ENCODE measurements at places on chromosomes 11 and 22. TPM values are rescaled to one million over a fixed set of nuclear protein-coding genes. Genes with fewer than 3 reads are reported as not detected.

GRCh38 chr22:45585437-45585755 lies 82.7 kb downstream of the FBLN1 start:
- H3K27me3 ChIP-seq: no peaks in the 10 kb centered on the region
- no peak overlapping the region for H3K4me3 ChIP-seq
- no peak for DNase-seq
- no peaks in the 10 kb centered on the region for H3K36me3 ChIP-seq
- H3K4me1 ChIP-seq: no peaks in the 10 kb centered on the region

DNA sequence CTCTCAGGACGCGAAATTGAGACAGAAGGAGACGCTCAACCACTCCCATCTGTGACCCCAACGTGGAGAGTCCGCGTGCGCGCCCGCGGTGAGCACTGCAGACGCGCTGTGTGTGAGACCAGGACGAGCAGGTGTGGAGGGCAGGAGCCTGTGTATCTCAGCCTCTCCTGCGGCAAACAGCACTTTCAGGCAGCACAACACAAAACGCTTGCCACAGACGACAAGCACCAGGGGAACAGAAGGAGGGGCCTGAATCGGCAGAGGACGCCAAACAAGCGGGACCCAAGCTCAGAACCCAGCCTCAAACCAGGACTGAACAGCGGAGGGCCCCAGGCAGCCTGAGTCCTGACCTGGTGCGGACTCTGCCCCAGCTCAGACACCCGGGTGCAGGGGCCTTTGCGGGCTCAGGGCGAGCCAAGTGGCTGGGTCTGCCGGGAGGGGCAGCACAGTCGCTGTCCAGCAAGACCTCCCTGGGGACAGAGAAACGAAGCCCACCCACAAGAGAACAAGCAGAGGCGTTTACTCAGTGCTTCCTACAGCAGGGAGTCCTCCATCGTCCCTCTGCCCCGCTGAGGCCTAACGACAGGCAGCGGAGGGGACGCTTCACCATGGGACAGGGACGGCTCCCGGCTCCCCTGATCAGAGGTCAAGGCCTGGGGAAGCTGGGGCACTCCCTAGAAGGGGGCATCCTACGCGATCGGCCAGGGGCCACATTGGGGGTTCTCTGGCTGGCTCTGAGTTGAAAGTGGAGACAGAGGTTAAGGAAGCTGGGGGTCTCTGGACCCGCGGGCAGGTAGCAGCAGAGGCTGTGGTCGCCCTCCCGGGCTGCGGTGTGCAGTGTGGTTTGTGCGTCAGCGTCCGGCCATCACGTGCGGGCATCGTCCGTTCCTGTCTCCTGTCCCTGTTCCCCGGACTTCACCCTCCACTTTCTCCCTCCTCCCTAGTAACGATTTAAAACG lies 560.8 kb downstream of the BRD1 start:
- no peaks in the 10 kb centered on the region for H3K36me3 ChIP-seq
- H3K4me1 ChIP-seq: no peaks in the 10 kb centered on the region
- no peak for DNase-seq

Gene ARHGAP20
- 4.7 TPM for total RNA-seq

Gene HIC2
- total RNA-seq: 2.3 TPM

Gene KCNK7
- total RNA-seq: 0.54 TPM

- DNase-seq: no peak
- H3K27me3 ChIP-seq: no peaks in the 10 kb centered on the region
Observed at GRCh38 chr11:21541187-21541751, 651.6 kb upstream of the ANO5 start.

Gene ALG8
- 26.1 TPM for total RNA-seq

GRCh38 chr11:22670830-22671229 lies 4.4 kb downstream of the GAS2 start:
- no peak overlapping the region for H3K4me3 ChIP-seq
- H3K27me3 ChIP-seq: no peaks in the 10 kb centered on the region
- DNase-seq: no peak
- H3K27ac ChIP-seq: no peak overlapping the region

- H3K27me3 ChIP-seq: no peaks in the 10 kb centered on the region
- H3K36me3 ChIP-seq: no peaks in the 10 kb centered on the region
- no peak overlapping the region for H3K27ac ChIP-seq
- H3K4me3 ChIP-seq: no peak overlapping the region
- no peaks in the 10 kb centered on the region for H3K4me1 ChIP-seq
Observed at GRCh38 chr22:49753961-49754695, 73.5 kb downstream of the BRD1 start.

Gene MCHR1
- total RNA-seq: not detected

GRCh38 chr11:111845276-111846028 lies 25.9 kb downstream of the ALG9 start:
- no peak overlapping the region for H3K27ac ChIP-seq
- DNase-seq: no peak
- H3K36me3 ChIP-seq: peaks cover 6% of the 10 kb centered on the region

DNA sequence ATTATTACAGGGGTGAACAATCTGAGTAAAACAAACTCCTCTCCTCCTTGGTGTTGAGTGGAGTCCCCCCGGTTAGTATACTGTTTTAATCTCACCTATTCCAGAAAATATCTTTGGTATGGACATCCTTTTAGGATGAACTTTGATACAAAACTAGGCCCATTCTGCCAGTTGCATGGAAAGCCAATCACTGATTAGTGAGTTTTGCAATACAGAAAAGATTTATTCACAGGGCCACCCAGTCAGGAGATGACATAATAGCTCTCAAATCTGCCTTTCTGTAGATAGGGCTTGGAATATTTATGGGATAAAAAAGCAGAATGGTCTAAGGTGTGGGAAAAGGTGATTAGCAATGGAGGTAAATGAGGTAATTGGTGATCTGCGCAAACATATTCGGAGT lies 30.3 kb upstream of the SLC22A25 start:
- no peak overlapping the region for H3K4me3 ChIP-seq
- DNase-seq: no peak
- H3K4me1 ChIP-seq: no peaks in the 10 kb centered on the region
- H3K27ac ChIP-seq: no peak overlapping the region
- H3K36me3 ChIP-seq: no peaks in the 10 kb centered on the region

- no peak overlapping the region for H3K27ac ChIP-seq
- DNase-seq: no peak
- no peak overlapping the region for H3K4me3 ChIP-seq
- H3K36me3 ChIP-seq: no peaks in the 10 kb centered on the region
- peaks cover 79% of the 10 kb centered on the region for H3K4me1 ChIP-seq
- no peaks in the 10 kb centered on the region for H3K27me3 ChIP-seq
Observed at GRCh38 chr11:63870351-63871140, 31.6 kb downstream of the MARK2 start.

Gene C1QTNF6
- total RNA-seq: 1.1 TPM
